Breast epithelium (tissue), 4 donors: ENCODE measurements at places on chromosomes 1 and 21. TPM values are rescaled to one million over a fixed set of nuclear protein-coding genes. Genes with fewer than 3 reads are reported as not detected.

FOXJ3 gene
- total RNA-seq = 57.7 TPM

C1orf115 gene
- total RNA-seq = 29.3 TPM

SPRR2G gene
- not detected for total RNA-seq

CD1B gene
- not detected for total RNA-seq

KCNA3 gene
- 0.96 TPM for total RNA-seq

CNST gene
- total RNA-seq = 26.4 TPM

WNT2B gene
- 6.1 TPM for total RNA-seq

UBASH3A gene
- 1.5 TPM for total RNA-seq

SPRR4 gene
- total RNA-seq = not detected

PLXNA2 gene
- total RNA-seq = 18.2 TPM

- H3K4me3 ChIP-seq = no peak overlapping the region
- no peak for DNase-seq
- H3K27me3 ChIP-seq = no peaks in the 10 kb centered on the region
- no peak overlapping the region for H3K27ac ChIP-seq
- H3K4me1 ChIP-seq = no peaks in the 10 kb centered on the region
- no peaks in the 10 kb centered on the region for H3K36me3 ChIP-seq
These were observed 53.9 kb downstream of the TPTE start for GRCh38 chr21:10575311-10575667.

- H3K27me3 ChIP-seq = no peaks in the 10 kb centered on the region
- no peak overlapping the region for H3K4me3 ChIP-seq
- H3K36me3 ChIP-seq = no peaks in the 10 kb centered on the region
- H3K4me1 ChIP-seq = no peaks in the 10 kb centered on the region
- no peak overlapping the region for H3K27ac ChIP-seq
- no peak for DNase-seq
These were observed 17.4 kb upstream of the MYOG start for GRCh38 chr1:203103216-203103615.

DNA sequence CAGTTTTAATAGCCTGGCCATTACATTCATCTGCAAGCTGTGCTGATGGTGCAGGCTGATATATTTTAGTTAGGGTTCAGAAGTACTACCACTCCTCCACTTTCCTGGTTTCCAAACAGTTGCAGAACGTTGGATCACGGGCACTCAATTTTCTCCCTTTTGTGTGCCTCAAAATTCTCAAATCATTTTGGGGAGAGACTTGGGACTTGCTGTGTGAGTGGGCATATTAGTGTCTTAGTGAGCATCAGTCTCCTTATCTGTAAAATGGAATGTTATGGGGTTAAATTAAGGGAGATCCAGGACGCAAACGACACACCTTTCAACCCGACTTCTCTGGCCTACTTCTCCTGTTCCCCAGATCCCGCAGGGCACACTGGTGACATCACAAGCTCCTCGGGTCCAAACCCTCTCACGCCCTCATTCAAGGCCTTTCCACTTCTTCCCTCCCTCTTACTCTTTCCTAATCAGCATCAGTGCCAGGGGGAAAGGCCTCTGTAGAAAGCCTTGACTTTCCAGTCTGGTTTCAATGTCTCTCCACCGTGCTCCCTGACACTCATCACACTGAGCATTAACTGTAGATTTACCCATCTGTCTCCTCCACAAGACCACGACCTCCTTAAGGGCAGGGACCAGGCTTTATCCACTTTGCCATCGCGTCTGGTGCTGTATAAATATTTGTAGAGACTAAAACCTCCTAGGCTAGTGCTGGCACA is 1.2 kb downstream of the PIGP start:
- no peaks in the 10 kb centered on the region for H3K27me3 ChIP-seq
- peak overlapping the region; percentile 99 for H3K27ac ChIP-seq
- H3K36me3 ChIP-seq = no peaks in the 10 kb centered on the region
- H3K4me3 ChIP-seq = peak overlapping the region; percentile 85
- peak; percentile 72 for DNase-seq

GRCh38 chr1:210850556-210850955 is 283.4 kb downstream of the KCNH1 start:
- no peak overlapping the region for H3K27ac ChIP-seq
- no peaks in the 10 kb centered on the region for H3K36me3 ChIP-seq
- no peaks in the 10 kb centered on the region for H3K4me1 ChIP-seq
- H3K27me3 ChIP-seq = no peaks in the 10 kb centered on the region

GRCh38 chr1:189774721-189775287 is 702.9 kb downstream of the BRINP3 start:
- DNase-seq = no peak
- H3K36me3 ChIP-seq = no peaks in the 10 kb centered on the region
- no peaks in the 10 kb centered on the region for H3K4me1 ChIP-seq
- H3K4me3 ChIP-seq = no peak overlapping the region

GRCh38 chr1:185680453-185680852 is 53.7 kb upstream of the HMCN1 start:
- no peak overlapping the region for H3K27ac ChIP-seq
- no peak for DNase-seq
- H3K4me3 ChIP-seq = no peak overlapping the region
- H3K36me3 ChIP-seq = no peaks in the 10 kb centered on the region

- H3K36me3 ChIP-seq = no peaks in the 10 kb centered on the region
- DNase-seq = no peak
- no peaks in the 10 kb centered on the region for H3K4me1 ChIP-seq
- H3K27ac ChIP-seq = no peak overlapping the region
- no peaks in the 10 kb centered on the region for H3K27me3 ChIP-seq
These were observed 86.0 kb downstream of the UCHL5 start for GRCh38 chr1:192973202-192973601.

DNA sequence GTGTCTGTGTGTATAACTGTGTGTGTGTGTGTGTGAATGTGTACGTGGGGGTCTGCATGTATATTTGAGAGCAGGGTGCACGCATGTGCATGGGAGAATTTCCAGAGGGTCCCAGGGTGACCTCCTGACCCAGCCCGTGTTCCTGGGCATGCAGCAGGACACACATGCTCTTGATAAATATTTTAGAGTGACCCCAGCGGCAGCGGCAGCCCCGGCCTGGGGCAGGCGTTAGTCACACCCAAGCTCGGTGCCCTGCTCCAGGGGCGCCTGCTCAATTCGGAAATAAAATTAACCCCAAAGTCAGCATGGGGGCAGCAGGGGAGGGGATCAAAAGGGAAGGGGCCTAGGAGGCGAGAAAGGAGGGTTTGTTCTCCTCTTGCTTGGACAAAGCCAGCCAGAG is 107.5 kb downstream of the PAX7 start:
- H3K4me1 ChIP-seq = no peaks in the 10 kb centered on the region
- H3K36me3 ChIP-seq = no peaks in the 10 kb centered on the region
- no peak for DNase-seq
- no peak overlapping the region for H3K27ac ChIP-seq

DNA sequence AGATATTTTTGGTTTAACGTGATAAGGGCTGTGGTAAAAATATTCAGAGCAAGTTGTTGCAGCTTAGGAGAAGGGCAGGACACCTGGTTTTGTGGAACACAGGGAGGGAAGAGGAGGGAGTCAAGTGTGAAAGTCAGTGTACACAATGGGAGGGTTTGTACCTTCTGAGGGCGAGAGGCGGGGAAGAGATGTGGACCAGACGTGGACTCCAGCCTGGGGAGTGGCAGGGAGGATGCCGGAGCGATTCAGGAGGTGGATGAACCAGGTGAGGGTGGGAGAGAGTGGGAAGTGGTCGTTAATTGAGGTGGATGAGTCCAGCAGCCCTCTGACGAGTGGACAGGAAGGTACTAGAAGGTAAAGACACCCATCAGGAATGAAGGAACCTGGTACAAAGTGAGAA is 52.2 kb upstream of the IRF2BP2 start:
- no peaks in the 10 kb centered on the region for H3K36me3 ChIP-seq
- H3K4me1 ChIP-seq = peaks cover 9% of the 10 kb centered on the region
- H3K27ac ChIP-seq = no peak overlapping the region
- H3K4me3 ChIP-seq = no peak overlapping the region

DNA sequence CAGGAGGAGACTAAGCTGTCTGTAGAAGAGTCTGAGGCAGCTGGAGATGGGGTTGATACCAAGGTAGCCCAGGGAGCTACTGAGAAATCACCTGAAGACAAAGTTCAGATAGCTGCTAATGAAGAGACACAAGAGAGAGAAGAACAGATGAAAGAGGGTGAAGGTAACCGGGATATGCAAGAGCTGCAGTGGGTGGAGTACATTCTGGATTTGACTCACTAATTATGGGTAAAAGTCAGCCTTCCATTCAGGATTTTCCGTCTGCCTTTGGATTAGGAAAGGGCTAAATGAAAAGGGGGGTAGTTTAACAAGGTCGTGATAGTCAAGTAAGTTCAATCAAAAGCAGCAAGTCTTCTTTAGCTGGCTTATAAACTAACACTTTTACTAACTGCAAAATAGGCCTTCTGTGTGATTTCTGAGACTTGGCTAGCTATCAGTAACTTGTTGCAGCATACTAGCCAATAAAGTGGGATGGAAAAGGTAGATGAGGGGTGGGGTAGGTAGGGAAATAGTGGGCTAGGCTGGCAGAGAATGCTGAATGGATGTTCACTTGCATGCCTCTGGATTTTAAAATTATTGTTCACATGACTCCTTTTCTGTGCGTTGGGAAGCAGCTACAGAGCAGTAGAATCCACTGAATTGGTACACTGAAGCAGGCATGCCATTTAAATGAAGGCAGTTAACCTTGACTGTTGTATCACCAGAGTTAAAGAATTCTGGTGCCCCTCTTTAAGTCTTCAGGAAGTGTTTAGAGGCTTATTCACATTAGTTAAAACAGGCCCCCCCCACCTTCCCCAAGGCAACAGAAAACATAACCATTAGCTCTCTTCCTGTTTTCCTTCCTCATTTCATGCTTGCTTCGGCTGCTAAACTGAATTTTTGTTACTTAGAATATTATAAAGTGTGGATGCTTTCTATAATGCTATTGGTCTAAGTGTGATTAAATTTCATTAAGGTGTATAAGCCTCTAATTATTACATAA is 15.4 kb downstream of the CCDC17 start:
- no peak for DNase-seq
- H3K4me3 ChIP-seq = no peak overlapping the region
- no peaks in the 10 kb centered on the region for H3K27me3 ChIP-seq
- H3K36me3 ChIP-seq = no peaks in the 10 kb centered on the region
- peak overlapping the region; percentile 40 for H3K27ac ChIP-seq
- H3K4me1 ChIP-seq = no peaks in the 10 kb centered on the region

- H3K27me3 ChIP-seq = no peaks in the 10 kb centered on the region
- DNase-seq = no peak
- no peak overlapping the region for H3K4me3 ChIP-seq
- H3K36me3 ChIP-seq = no peaks in the 10 kb centered on the region
- H3K4me1 ChIP-seq = no peaks in the 10 kb centered on the region
These were observed 63.1 kb upstream of the MUTYH start for GRCh38 chr1:45403298-45403697.

DNA sequence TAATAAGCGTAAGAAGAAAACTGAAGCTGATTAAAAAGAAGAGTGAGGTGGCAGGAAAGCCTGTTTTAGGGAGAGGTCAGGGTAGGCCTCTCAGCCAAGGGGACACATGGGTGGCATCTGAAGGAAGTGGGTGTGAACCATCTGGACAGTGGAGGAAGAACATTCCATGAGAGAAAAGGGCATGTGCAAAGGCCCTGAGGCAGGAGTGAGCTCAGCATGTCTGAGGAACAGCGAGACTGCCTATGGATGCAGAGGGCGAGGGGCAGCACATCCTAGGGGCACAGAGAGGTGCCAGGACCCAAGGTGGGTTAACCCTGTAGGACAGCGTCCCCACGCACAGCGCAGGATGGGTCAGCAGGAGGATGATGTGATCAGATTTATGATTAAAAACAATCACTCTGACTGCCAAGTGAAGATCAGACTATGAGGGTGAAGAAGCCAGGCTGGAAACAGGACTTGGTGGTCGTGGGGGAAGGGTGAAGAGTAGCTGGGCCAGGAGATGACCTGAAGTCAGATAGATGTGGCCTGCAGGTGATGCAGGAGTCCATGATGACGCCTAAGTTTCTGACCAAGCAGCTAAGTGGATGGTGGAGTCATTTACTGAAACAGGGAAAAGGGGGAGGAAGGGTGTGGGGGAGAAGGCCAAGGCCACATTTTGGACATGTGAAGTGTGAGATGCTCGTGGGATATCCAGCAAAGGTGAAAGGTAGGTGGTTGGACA is 37.9 kb downstream of the PABPC4 start:
- H3K36me3 ChIP-seq = no peaks in the 10 kb centered on the region
- H3K4me3 ChIP-seq = no peak overlapping the region
- no peak overlapping the region for H3K27ac ChIP-seq
- no peaks in the 10 kb centered on the region for H3K4me1 ChIP-seq
- no peak for DNase-seq

DNA sequence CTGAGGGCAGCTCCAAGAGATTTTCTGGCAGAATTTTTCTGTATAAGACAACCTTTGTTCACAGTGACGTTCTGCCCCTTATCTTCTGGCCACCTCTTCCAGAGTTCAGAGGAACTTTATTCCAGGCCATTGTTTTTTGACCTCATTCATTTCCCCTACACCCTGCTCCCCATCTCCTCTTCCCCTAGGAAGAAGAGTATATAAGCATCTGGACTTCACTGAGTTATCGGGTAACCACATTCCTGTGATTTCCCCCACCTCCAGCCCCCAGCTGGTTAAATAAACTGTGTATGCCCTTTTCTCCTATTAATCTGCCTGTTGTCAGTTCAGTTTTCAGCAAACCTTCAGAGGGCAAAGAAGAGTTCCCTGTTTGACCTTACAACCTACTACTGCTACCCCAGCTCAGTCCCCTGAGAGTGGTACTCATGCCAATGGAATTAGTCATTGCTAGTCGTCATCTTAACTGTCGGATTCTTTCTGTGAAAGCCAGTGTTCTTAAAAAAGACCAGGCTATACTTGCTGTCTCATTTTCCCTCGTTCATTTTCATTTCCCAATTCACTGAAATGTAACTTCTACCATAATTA is 14.3 kb upstream of the ALG14 start:
- no peaks in the 10 kb centered on the region for H3K36me3 ChIP-seq
- H3K4me1 ChIP-seq = no peaks in the 10 kb centered on the region
- H3K27ac ChIP-seq = no peak overlapping the region
- DNase-seq = no peak

GRCh38 chr1:13435458-13435857 is 25.2 kb downstream of the PRAMEF20 start:
- peaks cover 12% of the 10 kb centered on the region for H3K27me3 ChIP-seq
- H3K36me3 ChIP-seq = no peaks in the 10 kb centered on the region
- H3K4me1 ChIP-seq = no peaks in the 10 kb centered on the region
- H3K27ac ChIP-seq = no peak overlapping the region
